HT-29 (cell line): ENCODE measurements at places on chromosomes 6 and 20.

GRCh38 chr6:31588871-31589650 is 3.0 kb downstream of the LST1 start:
- DNase-seq: no peak

DNA sequence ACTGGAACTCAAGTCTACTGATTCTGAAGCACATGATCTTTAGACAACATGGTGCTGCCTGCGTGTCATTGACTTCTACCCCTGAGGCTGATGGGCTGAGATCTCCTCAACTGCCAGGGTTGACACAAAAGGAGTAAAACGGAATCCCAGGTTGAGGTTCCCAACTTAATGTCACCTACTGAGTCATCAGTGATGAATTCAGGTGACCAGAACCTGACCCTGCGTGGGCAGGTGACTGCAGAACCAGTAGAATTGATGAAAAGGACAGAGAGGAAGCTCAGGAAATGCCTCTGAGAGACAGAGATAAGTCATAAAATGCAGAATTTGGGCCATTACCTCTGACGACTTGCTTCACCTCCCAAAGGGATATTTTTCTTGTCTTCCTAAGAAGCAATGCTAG is 7.7 kb upstream of the KIZ start:
- peak; percentile 13 for DNase-seq

GRCh38 chr6:122405417-122405816 is 6.0 kb downstream of the HSF2 start:
- no peak for DNase-seq

- DNase-seq: no peak
Observed at GRCh38 chr20:9918348-9918747, 79.5 kb upstream of the PAK5 start.

DNA sequence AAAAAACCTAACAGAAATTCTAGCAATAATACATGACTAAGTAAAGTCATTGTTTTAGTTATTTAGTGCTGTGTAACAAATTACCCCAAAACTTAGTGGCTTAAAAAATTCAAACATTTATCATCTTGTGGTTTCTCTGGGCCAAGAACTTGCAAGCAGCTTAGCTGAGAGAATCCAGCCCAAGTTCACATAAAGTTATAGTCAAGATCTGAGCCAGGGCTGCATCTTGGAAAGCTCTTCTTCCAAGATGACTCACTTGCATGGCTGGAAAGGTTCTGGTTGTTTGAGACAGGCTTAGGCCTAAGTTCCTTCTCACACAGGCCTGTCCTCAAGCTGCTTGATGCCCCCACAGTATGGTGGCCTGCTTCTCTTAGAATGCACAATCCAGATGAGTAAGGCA is 217.8 kb upstream of the TSHZ2 start:
- DNase-seq: no peak

- no peak for DNase-seq
Observed at GRCh38 chr6:119713903-119714302, 364.3 kb upstream of the MAN1A1 start.
